Sigmoid colon (tissue), 7 donors: ENCODE measurements at places on chromosomes 7 and 10. TPM values are rescaled to one million over a fixed set of nuclear protein-coding genes. Genes with fewer than 3 reads are reported as not detected.

The TECTB gene
- not detected for total RNA-seq

The APBB1IP gene
- total RNA-seq = 3.3 TPM

The GNAT3 gene
- total RNA-seq = not detected

The CPXM2 gene
- total RNA-seq = 117 TPM

The SHTN1 gene
- total RNA-seq = 6.1 TPM

DNA sequence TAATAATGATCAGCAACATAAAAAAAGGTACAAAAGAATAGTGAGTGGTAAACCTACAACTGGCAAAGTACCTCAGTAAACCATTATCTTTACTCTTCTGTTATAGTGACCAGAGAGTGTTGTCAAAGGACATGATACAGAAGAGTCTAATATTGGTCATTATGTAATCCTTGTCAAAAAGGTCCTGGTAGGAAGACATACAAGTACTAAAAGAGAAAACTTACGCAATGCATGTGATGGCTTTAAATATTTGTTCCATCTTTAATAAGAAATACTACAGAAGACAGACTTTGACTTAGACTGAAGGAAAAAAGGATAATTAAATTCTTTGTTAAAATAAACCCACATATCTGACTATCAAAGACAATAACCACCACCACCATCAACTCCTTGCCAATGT is 6.5 kb downstream of the DOCK4 start:
- H3K4me3 ChIP-seq = no peak overlapping the region
- H3K27me3 ChIP-seq = no peaks in the 10 kb centered on the region
- no peaks in the 10 kb centered on the region for H3K36me3 ChIP-seq
- no peak for DNase-seq

DNA sequence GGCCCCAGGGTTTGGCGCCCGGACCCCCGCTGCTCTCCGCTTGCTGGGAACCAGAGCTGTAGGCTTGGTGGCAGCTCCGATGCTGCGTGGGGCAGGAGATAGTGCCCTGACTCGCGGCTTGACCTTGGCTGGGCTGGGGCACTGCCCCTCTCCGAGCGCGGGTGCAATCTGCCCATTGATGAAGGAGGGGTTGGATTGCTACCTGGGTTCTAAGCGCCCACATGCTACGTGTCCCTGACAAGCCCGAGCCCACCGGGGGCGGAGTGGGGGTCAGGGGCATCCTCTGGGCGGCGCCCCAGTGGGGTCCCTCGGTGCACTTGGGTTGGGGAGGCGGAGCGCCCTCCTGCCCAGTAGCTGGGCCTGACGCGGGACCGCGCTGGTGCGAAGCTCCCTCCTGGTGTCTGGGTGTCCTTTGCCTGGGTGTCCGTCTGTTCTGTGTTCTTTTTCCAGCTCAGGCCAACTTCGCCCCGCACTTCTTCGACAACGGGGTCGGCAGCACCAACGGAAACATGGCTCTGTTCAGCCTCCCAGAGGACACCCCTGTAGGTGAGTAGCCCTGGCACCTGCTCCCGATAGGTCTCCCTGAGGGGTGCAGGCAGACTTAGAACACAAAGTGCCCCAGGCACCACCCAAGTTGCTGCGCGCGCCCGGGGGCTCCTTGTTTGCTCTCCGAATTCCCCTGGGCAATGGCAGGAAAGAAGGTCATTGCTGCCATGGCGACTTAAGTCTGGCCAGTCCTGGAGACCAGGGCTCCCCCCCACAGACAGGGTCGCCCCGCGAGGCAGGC is 900 bp downstream of the CDHR1 start:
- H3K4me1 ChIP-seq = peaks cover 33% of the 10 kb centered on the region
- DNase-seq = peak; percentile 38
- H3K36me3 ChIP-seq = no peaks in the 10 kb centered on the region
- peak overlapping the region; percentile 57 for H3K4me3 ChIP-seq
- no peak overlapping the region for H3K27ac ChIP-seq

DNA sequence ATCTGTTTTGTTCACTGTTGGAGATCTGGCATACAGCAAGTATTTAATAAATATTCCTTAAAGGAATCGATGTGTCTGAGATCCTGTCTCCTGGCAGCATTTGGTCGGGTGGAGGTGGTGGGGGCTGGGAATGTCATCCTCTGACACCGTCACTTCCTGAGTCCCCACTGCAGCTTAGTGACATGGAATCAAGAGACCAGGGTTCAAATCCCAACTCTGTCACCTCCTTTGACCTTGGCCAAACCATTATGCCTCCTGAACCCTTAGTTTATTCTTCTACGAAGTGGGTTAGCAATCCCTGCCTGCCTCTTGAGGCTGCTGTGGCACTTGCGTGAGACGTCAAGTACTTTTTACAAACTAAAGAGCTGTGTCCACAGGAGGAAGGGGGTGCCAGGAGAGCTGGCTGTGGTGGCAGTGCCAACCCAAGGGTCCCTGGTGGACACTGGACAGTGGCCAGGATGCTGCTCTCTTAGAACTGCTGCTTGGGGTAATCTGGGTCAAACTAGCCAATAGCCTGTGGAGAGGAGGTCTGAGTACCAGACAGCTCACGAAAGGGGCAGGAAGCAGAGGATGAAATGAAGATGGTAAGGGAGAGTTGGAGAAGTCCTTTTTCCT is 8.0 kb upstream of the ZMIZ1 start:
- no peak overlapping the region for H3K4me3 ChIP-seq
- H3K27me3 ChIP-seq = no peaks in the 10 kb centered on the region
- no peak overlapping the region for H3K27ac ChIP-seq
- DNase-seq = peak; percentile 58
- no peaks in the 10 kb centered on the region for H3K36me3 ChIP-seq
- H3K4me1 ChIP-seq = no peaks in the 10 kb centered on the region

GRCh38 chr10:101901340-101901739 is 57.7 kb upstream of the KCNIP2 start:
- no peaks in the 10 kb centered on the region for H3K27me3 ChIP-seq
- H3K36me3 ChIP-seq = no peaks in the 10 kb centered on the region
- H3K27ac ChIP-seq = no peak overlapping the region
- H3K4me3 ChIP-seq = no peak overlapping the region

DNA sequence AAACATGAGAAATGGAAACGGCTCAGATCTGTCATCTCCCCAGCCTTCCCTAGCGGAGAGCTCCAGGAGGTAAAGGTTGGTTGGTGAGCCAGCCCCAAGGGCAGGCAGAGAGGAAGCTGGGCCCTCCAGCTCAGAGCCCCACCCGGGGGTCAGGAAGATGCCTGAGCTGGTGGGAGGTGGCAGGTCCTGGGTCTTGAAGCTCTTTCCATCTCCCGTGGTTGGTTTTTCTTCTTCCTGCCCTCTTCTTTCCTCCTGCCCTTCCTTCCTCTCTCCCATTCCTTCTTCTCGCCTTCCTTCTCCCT is 384.2 kb upstream of the FOXK1 start:
- no peak overlapping the region for H3K4me3 ChIP-seq
- H3K4me1 ChIP-seq = no peaks in the 10 kb centered on the region
- no peak for DNase-seq
- no peak overlapping the region for H3K27ac ChIP-seq
- H3K27me3 ChIP-seq = no peaks in the 10 kb centered on the region

DNA sequence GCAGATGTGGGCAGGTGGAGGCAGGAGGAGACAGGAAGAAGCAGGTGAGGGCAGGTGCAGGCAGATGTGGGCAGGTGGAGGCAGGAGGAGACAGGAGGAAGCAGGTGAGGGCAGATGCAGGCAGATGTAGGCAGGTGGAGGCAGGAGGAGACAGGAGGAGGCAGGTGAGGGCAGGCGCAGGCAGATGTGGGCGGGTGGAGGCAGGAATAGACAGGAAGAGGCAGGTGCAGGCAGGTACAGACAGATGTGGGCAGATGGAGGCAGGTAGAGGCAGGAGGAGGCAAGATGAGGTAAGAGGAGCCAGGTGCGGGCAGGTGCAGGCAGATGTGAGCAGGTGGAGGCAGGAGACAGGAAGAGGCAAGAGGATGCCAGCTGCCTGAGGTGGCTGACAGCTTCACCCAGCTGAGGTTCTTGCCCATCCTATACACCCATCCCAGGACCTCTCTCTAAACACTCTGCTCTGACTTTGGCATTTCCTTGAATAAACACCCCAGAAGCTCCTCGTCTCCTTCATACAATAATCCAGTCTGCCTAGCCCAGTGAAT is 33.0 kb downstream of the PTPRE start:
- H3K27ac ChIP-seq = no peak overlapping the region
- H3K4me1 ChIP-seq = no peaks in the 10 kb centered on the region
- H3K36me3 ChIP-seq = no peaks in the 10 kb centered on the region
